ENCODE measurements at places on chromosomes 11 and 22.
A peak's percentile ranks its signal among the peaks of the same experiment; 100 is the strongest.

DNA sequence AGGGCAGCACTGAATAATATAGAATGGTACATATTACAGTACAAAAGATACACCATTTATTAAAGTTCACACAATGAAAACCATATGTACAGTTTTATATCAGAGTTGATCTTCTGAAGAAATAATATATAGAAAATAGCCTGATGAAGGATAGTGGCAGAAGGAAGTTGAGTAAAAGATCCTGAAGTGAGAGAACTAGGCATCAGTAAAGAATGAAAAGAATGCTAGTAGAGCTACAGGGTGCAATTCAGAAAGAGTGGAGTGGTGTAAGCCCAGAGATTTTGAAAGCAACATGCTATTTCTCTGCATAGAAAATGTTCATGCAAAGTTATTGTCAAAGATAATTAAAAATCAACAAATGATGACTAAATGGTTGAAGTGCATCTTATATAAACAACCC is 1552.7 kb upstream of the TENM4 start:
- DNase-seq: no peak

- DNase-seq: peak; percentile 74
Observed at GRCh38 chr22:50269970-50270665, at the start of gene MAPK11. MAPK11 (minus strand) TSS chr22:50270380; CDS start chr22:50270292, 88 bp downstream.

GRCh38 chr22:45710469-45710868 is 38.8 kb downstream of the ATXN10 start:
- no peak for DNase-seq

DNA sequence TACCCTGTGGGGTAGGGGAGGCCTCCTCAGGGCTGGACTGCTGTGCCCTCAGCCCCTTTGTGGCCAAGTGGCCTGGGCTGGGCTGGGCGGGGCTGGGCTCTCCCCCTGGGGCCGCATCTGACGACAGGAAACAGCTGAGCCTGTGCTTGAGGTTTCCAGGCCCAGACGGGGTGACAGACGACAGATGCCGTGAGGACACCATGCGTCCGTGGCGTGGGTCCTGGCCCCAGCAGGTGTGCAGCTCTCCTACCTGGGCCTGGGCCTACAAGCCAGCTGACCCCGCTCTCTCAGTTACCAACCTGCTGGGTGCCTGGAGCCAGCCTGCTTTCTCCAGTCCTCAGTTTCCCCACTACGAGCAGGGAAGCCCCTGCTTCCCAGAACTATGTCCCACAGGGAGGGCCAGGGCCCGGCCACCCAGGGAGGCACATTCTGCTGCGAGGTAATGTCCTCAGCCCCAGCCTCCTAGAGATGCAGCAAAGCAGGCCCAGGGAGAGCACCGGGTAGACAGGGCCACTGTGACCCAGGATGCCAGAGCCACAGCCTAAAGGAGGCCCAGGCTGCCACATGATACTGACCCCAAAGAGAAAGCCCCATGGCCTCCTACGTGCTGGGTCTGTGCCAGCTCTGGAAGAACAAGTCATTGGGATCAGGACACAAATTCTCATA is 181.3 kb downstream of the IGLL1 start:
- DNase-seq: no peak

DNA sequence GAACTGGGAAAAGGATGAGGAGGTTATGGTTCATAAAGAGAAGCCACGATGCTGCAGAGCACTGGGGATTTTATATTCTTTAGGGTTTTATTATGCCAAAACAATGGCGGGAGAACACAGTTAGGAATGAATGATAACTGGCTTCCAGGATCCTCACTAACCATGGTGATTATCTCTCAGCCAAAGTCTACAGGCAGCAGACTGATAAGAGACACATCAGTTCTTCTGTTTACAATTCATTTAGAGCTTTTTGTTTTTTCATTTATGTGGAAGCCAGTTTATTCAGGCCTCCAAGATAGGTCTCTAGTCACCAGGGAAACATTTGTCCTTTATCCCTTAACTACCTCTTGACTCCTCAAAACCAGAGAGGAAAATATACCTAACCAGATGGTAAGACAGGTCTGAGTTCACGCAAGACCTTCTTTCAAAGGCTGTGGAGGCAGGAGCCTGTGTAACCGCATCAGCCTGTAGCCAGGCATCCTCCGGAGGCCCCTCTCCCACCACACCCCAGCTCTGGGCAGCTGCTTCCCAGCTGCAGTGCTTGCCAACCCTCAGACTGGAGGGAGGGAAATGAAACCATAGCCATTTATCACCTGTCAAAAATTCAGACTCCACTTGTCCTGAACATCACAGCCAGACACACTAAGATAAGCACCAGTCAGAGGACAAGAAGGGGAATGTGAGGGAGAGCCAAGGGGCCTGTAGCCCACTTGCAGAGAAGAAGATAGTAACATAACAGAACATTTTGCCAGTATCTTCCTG is 57.2 kb upstream of the FAM181B start:
- DNase-seq: no peak

GRCh38 chr11:101428918-101429317 is 154.9 kb downstream of the TRPC6 start:
- DNase-seq: no peak

DNA sequence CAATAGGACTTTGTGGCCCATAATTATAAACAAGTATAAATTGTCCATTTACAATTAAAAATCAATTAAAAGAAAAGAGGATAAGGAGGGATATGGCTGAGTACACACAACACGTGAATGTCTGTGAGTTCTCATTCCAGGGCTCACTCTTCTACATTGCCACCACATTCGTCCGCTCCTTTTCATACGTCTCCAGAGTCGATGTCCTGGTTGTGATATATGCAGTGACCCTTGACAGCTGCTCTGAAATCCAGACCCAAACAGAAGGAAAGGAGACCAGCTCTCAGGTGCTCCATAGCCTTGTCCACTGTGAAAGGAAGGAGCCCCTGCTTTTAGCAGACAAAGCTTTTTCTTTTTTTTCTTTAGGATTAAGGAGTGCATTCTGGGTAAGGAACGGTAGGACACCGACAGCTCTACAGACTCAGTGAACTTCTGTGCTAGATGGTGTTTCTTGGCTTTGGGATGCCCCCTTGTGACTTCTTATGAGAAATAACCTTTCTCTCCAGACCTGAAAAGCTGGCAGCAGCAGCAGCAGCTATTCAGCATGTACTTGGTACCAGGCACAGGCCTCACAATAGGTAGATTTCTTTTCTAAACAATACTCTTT is 19.7 kb upstream of the DNAJB13 start:
- no peak for DNase-seq

- DNase-seq: no peak
Observed at GRCh38 chr11:28505232-28505631, 397.0 kb downstream of the METTL15 start.

GRCh38 chr11:59501931-59502330 is 1.4 kb upstream of the OR4D11 start:
- DNase-seq: no peak

GRCh38 chr11:11608783-11609232 is 13.0 kb downstream of the GALNT18 start:
- no peak for DNase-seq

GRCh38 chr11:26150031-26150430 is 181.9 kb upstream of the ANO3 start:
- DNase-seq: no peak

- DNase-seq: no peak
Observed at GRCh38 chr22:49861642-49862495, 8.2 kb downstream of the ZBED4 start.

DNA sequence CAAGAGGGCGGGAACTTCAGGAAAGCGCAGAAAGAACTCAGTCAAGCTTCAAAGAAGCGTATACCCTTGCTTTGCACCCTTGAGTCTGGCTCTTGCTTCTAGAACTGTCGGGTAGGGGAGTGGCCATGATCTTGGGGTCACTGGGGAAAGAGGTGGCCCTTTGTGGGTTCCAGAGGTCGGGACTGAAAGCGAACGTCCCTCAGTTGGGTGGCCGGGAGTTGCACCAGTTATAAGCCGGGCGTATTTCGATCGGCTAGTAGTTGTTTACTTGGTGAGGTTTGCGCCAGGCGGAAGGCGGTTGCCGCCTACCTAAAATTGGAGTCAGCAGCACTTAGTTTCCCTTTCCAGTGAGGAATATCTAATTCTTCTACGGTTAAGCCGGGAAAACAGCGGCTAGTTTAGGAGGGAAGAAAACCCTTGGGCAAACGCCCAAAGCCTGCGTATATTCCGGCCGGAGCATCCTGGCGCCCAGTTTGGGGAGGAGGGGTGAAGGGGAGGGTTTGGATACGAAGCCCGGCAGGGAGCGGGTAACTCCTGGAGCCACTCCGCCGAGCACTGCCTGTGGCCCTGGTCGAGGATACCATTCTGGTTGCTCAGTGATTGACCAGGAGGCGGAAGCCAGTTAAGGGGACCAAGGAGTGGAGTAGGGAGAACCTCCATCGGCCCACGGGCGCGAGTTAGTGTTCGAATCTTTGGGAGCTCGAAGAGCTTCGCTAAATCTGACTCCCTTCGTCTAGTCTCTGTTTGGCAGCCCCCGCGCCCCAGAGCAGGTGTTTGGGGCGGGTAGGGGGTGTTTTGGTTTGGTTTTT is 807 bp upstream of the WT1 start:
- no peak for DNase-seq

GRCh38 chr11:55661901-55662300 is at the start of gene OR4C6:
OR4C6 (plus strand) TSS chr11:55662201; CDS start chr11:55665167, 2,966 bp downstream.
- no peak for DNase-seq

DNA sequence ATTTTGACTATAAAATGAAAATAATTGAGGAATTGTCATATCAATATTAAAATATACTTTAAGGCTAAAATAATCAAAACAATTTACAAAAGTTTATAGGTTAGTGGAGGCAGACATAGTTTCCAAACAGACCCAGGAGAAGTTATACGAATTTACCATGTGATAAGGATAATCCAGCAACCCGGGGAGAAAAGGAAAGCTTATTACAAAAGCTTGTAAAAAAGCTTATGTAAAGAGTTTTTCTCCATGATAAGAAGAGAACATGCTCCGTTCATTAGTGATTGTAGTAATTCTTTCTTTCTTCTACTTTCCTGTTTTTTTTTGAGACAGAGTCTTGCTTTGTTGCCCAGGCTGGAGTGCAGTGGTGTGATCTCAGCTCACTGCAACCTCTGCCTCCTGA is 79.0 kb downstream of the ATXN10 start:
- no peak for DNase-seq

GRCh38 chr11:110935018-110935640 is 222.9 kb upstream of the ARHGAP20 start:
- DNase-seq: no peak

DNA sequence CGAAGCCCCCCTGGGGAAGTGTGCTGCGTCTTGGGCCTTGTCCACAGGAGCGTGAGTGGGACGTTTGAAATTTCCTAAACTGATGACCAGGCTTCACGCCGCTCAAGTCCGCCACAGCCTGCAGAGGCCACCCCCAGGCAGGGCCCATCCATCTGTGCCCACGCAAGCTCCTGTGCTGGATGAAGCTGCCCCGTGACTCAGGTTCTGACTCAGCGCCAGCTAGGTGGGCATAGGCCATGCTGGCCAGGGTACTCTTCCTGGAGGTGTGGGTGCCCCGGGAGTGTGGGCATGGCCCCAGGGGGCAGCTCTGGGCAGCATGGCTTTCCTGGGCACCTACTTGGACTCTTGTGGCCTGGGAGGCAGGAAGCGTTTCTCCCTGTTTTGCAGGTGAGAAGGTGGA is 134.8 kb downstream of the CACNA1I start:
- no peak for DNase-seq

- DNase-seq: no peak
Observed at GRCh38 chr11:44600839-44601383, 35.4 kb downstream of the CD82 start.

DNA sequence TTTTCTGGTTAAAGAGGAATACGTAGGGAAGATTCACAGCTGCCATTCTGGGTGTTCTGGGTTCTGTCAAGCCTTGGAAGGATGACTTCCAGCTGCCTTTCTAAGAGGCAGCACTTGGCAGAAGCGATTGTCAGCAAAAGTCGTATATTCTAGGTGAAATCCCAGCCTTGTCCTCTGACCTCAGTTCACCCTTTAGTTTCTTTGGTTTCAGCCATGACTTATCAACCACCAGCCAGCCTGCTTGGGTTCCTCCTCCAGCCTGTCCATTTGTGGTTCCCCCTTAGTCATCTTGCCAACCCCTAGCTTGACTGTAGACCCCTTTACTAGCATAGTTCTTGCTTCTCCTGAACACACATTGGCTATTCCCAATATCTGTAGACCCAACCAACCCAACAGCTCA is 102.3 kb upstream of the CD44 start:
- DNase-seq: no peak

- no peak for DNase-seq
Observed at GRCh38 chr11:102416976-102417375, 35.6 kb downstream of the TMEM123 start.

- no peak for DNase-seq
Observed at GRCh38 chr11:70623906-70624597, 225.7 kb downstream of the CTTN start.

- DNase-seq: no peak
Observed at GRCh38 chr11:78613378-78613813, 38.7 kb upstream of the NARS2 start.

GRCh38 chr11:106172386-106172991 is 95.0 kb downstream of the AASDHPPT start:
- DNase-seq: no peak

- DNase-seq: no peak
Observed at GRCh38 chr11:85647078-85647477, 689 bp upstream of the TMEM126A start.

DNA sequence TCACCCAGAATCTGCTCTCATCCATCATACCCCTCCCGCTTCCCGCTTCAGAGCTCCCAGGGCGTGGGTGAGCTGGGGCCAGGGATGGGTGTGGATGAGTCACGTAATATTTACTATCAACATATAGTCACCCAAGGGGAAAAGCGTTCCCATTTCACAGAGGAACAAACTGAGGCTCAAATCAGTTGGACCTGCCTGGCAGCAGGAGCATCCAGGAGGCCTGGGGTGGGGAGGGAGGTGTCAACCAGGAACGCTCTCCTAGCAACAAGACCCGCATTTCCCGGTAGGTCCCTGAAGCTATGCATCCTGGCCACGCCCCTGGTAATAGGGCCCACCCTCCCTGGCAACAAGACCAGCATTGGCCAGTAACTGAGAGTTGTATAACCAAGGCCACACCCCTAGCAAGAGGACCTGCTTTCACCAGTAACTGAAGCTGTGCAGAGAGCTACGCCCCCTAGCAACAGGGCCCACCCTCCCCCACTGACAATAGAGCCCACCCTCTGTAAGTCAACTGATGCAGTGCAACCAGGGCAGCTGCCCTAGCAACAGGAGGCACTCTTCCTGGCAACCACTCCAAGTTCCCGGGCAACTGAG is 32.7 kb upstream of the TXNRD2 start:
- DNase-seq: no peak

DNA sequence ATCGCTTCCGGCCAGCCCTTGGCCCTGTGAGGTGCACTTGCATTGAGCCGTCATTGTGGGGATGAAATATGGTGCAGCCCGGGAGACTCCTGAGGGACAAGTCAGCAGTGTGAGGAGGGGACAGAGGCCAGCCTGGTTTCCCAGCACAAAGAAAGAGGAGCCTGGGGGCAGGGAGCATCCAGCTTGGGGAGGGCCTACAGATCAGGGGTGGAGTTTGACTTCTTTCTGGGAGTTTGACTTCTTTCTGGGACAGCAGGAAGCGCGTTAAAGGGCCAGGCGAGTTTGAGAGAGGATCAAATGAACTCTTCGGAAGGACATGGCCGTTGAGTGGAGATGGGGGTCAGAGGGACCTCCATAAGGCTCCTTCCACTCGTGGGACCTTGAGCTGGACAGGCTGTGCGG is 91.9 kb downstream of the LRRC32 start:
- DNase-seq: no peak
